Activated CD8-positive, alpha-beta T cell treated with anti-CD3 and anti-CD28 coated beads for 36 hours (primary cell): ENCODE measurements at places on chromosomes 12 and 14. TPM values are rescaled to one million over a fixed set of nuclear protein-coding genes. Genes with fewer than 3 reads are reported as not detected.

- no peak for DNase-seq
- H3K27me3 ChIP-seq: no peaks in the 10 kb centered on the region
- peaks cover 4% of the 10 kb centered on the region for H3K4me1 ChIP-seq
- no peaks in the 10 kb centered on the region for H3K36me3 ChIP-seq
- no peak overlapping the region for H3K4me3 ChIP-seq
Observed at GRCh38 chr14:68539241-68539737, 253.6 kb downstream of the ZFP36L1 start.

- no peak overlapping the region for H3K27ac ChIP-seq
- no peak for DNase-seq
- peaks cover 7% of the 10 kb centered on the region for H3K4me1 ChIP-seq
- H3K36me3 ChIP-seq: peaks cover 31% of the 10 kb centered on the region
- no peak overlapping the region for H3K4me3 ChIP-seq
- H3K27me3 ChIP-seq: no peaks in the 10 kb centered on the region
Observed at GRCh38 chr14:96559571-96559970, 57.4 kb downstream of the PAPOLA start.

- peaks cover 5% of the 10 kb centered on the region for H3K36me3 ChIP-seq
- H3K27me3 ChIP-seq: no peaks in the 10 kb centered on the region
- H3K4me1 ChIP-seq: peaks cover 82% of the 10 kb centered on the region
- peak; percentile 78 for DNase-seq
Observed at GRCh38 chr14:68283378-68284123, 464.0 kb downstream of the RAD51B start.

GRCh38 chr12:104182621-104183378 lies 32.8 kb upstream of the TXNRD1 start:
- H3K27me3 ChIP-seq: peaks cover 1% of the 10 kb centered on the region
- no peaks in the 10 kb centered on the region for H3K36me3 ChIP-seq
- no peak for DNase-seq
- peaks cover 5% of the 10 kb centered on the region for H3K4me1 ChIP-seq
- H3K4me3 ChIP-seq: no peak overlapping the region
- no peak overlapping the region for H3K27ac ChIP-seq

DNA sequence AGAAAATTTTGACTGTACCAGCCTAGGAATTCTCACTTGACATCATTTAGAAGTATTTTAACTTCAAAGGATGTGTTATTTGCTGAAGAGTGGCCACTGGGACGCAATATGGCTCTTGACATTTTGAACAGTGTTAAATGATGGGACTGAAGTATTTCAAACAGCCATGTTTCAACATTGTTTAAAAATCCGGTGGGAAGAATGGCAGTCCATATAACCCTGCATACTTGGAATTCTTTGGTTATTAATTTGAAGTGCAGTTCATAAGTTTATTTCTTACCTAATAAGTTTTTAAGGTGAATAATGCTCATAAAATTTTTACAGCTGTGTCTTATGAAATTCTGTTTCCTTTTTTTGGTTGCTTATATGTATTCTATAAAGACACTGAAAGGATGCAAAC lies 8.3 kb downstream of the TMTC2 start:
- no peaks in the 10 kb centered on the region for H3K36me3 ChIP-seq
- H3K4me1 ChIP-seq: no peaks in the 10 kb centered on the region
- no peak overlapping the region for H3K4me3 ChIP-seq
- H3K27ac ChIP-seq: no peak overlapping the region

Gene CDC42BPB
- 0.72 TPM for total RNA-seq

Gene PFKM
- total RNA-seq: 65.8 TPM

GRCh38 chr12:43812926-43813325 lies 6.8 kb upstream of the TWF1 start:
- H3K27me3 ChIP-seq: peaks cover 1% of the 10 kb centered on the region
- no peak for DNase-seq
- H3K27ac ChIP-seq: no peak overlapping the region
- H3K4me3 ChIP-seq: no peak overlapping the region

Gene PTGER2
- 19.9 TPM for total RNA-seq

GRCh38 chr12:128795530-128796361 lies 28.0 kb downstream of the SLC15A4 start:
- H3K4me1 ChIP-seq: peaks cover 41% of the 10 kb centered on the region
- no peaks in the 10 kb centered on the region for H3K27me3 ChIP-seq
- DNase-seq: no peak
- no peak overlapping the region for H3K4me3 ChIP-seq

DNA sequence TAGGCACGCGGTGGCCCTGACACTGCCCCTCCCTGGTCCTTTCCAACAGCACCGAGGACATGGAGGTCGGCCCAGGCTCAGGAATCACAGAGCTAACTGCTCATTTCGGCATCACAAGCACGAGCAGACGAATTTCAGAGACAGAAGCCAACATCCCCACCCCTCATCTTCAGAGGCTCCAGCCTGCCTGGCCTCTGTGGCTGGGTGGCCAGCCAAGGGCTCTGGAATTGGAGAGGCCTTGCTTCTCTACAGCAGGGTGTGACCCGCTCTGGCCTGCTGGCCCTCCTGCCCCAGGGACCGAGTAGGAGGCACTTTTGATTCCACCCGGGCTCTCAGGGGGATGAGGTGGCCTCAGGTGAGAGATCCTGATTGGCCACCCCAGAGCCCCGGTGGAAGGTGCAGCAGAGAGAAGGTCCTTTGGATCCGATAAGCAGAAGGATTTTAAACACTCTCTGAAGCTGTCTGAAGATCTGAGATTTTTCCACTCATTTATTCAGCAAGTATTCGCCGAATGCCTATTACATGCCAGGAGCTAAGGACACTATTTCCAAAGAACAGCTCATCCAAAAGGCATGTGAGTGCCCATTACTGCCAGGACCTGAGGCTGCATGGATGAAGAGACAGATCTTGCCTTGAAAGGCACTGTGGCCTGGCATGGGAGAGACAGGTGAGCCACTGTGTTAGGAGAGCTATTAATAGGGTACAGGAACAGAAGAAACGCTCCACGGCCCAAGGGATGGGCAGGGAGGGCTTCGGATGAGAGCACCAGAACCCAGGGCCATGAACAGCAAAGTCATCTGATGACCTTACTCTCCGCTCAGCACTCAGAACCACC lies 10.2 kb downstream of the BAG5 start:
- DNase-seq: no peak
- H3K27me3 ChIP-seq: no peaks in the 10 kb centered on the region
- H3K4me1 ChIP-seq: peaks cover 8% of the 10 kb centered on the region

DNA sequence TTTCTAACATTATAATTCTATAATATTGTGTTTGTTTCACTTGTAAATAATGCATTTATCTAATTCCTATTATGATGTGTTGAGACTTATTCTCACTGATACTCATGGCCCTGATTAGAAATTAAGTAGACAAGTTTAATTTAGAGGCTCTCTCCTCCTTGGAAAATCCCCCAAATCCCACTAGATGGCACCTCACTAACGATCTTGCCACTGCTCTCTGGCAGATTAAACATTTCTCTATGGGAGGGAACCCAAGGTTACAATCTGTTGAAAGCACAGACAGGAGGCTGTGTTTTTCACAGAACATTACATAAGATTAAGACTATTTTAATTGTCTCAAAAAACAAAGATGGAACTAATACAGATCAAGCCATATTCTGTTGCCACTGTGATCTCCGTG lies 318.7 kb downstream of the LRFN5 start:
- H3K4me3 ChIP-seq: no peak overlapping the region
- no peaks in the 10 kb centered on the region for H3K36me3 ChIP-seq
- DNase-seq: no peak

DNA sequence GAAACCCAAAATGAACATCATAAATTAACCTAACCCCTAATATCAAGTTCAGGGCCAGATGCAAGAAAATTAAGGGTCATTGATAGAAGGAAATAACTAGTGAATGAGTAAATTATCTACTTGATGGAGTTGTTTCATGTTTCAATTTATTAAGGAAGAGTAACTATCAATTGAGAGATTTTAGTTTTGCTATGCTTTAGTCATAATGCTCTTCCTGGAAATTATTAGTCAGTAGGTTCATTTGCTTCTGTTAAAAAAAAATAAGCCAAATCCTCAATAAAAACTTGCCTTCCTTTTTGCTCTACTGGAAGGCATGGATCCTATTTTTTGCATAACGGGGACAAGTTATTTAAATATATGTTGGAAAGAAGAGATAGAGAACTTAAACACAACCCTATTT lies 59.0 kb upstream of the HIF1A start:
- H3K27me3 ChIP-seq: no peaks in the 10 kb centered on the region
- peak overlapping the region; percentile 80 for H3K27ac ChIP-seq

DNA sequence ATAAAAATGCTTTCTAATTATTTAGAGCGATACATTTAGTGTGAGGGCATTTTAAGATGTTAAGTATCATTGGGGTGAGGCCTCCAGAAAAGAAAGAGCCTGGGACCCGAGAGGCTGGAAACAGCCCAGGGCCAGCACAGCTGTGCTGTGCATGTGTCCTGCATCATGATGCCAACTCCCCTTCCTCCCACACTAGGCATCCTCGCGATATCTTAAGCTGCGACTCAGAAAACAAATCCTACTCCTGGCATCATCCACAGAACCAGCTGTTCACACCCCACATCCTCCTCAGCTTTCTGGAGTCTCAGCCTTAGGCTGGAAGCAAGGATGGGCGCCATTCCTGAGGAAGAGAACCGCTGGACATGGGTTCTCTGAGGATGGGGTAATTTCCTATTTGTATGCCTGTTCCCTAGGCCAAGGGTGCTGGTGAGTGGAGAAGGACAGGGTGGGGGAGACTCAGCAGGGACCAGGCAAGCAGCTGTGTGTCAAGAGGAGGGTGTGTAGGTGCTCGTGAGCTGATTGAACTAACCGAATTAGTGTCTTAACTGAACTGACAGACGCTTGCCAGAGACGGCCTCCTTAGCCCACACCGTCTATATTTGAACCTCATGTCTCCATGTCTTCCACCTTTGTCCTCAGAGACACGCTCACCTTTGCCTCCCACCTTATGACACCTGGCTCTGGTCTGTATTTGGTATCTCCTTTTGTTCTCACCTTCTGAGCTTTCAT lies 15.6 kb upstream of the MCRS1 start:
- no peak overlapping the region for H3K27ac ChIP-seq
- H3K4me3 ChIP-seq: no peak overlapping the region
- no peak for DNase-seq
- no peaks in the 10 kb centered on the region for H3K27me3 ChIP-seq
- H3K4me1 ChIP-seq: peaks cover 15% of the 10 kb centered on the region

Gene SDSL
- not detected for total RNA-seq

Gene METTL3
- 70.8 TPM for total RNA-seq

Gene KRT2
- not detected for total RNA-seq

Gene CLEC1B
- total RNA-seq: not detected

DNA sequence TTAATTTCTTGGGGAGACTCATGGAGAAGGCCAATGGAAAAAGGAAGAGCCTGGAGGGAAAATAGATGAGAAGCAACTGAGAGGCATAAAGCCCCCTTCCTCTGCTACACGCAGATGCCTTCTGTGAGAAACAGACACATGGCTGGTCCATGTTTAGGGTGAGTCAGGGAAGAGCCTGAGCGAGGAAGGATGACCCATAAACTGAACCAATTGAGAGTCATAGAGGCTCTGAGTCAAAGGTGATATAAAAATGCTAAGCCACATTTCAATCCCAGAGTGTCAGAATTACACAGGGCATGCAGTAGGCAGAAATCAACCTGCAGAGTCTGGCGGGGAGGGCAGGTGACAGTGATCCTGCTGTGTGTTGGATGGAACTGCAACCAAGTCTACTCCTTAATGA lies 30.1 kb upstream of the NEDD1 start:
- no peaks in the 10 kb centered on the region for H3K36me3 ChIP-seq
- no peak for DNase-seq
- no peaks in the 10 kb centered on the region for H3K4me1 ChIP-seq
- H3K27me3 ChIP-seq: peaks cover 4% of the 10 kb centered on the region
- H3K27ac ChIP-seq: no peak overlapping the region

GRCh38 chr12:123152833-123153232 lies 1.9 kb upstream of the PITPNM2 start:
- H3K36me3 ChIP-seq: peaks cover 10% of the 10 kb centered on the region
- H3K27ac ChIP-seq: no peak overlapping the region
- H3K4me3 ChIP-seq: no peak overlapping the region
- H3K27me3 ChIP-seq: no peaks in the 10 kb centered on the region
- peak; percentile 32 for DNase-seq
- H3K4me1 ChIP-seq: peaks cover 30% of the 10 kb centered on the region

GRCh38 chr12:4526923-4527546 lies 11.7 kb upstream of the RAD51AP1 start:
- peaks cover 3% of the 10 kb centered on the region for H3K4me1 ChIP-seq
- peaks cover 13% of the 10 kb centered on the region for H3K36me3 ChIP-seq
- H3K4me3 ChIP-seq: no peak overlapping the region
- no peaks in the 10 kb centered on the region for H3K27me3 ChIP-seq
- DNase-seq: no peak

DNA sequence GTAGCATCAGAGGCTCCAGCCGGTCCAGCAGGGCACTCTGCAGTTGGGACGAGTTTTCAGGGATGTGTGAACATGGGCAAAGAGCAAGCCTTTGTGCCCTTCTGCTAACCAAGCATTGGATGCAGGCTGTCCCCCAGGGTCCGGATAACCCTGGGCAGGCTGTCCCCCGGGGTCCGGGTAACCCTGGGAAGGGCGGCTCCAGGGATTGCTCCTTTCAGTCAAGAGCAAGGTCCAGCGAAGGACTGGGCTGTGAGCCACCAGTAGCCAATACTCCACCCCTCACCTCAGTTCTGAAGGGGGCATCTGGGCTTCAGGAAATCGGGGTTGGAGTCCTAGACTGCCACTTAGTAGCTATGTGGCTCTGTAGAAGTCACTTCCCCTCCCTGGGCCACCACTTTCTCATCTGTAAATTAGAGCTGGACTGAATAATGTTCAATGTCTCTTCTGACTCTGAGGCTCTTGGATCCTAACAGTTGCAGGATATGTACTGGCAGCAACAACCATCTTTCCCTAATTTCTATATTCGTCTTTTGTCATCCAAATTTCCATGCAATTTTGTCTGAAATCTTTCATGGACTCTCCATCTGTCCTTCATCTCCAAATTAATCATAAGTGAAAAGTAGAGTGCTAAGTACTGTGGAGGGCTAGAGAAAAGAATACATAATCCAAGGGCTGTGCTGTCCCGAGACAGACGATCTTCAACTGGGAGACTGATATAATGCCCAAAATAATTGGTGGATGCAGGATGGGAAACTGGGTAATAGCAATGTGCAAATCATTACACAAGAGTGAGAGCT lies 137.4 kb upstream of the NTF3 start:
- no peak overlapping the region for H3K4me3 ChIP-seq
- H3K36me3 ChIP-seq: no peaks in the 10 kb centered on the region
- DNase-seq: no peak
- H3K27me3 ChIP-seq: peaks cover 4% of the 10 kb centered on the region
- no peak overlapping the region for H3K27ac ChIP-seq

GRCh38 chr12:83505586-83505985 lies 818.9 kb downstream of the TMTC2 start:
- H3K4me1 ChIP-seq: no peaks in the 10 kb centered on the region
- H3K4me3 ChIP-seq: no peak overlapping the region
- no peaks in the 10 kb centered on the region for H3K36me3 ChIP-seq
- no peak for DNase-seq

GRCh38 chr12:44227616-44228015 lies 391.7 kb downstream of the TMEM117 start:
- H3K4me3 ChIP-seq: no peak overlapping the region
- H3K27ac ChIP-seq: no peak overlapping the region
- no peak for DNase-seq
- H3K27me3 ChIP-seq: no peaks in the 10 kb centered on the region
- no peaks in the 10 kb centered on the region for H3K4me1 ChIP-seq

GRCh38 chr14:68497011-68497410 lies 295.9 kb downstream of the ZFP36L1 start:
- peaks cover 29% of the 10 kb centered on the region for H3K4me1 ChIP-seq
- H3K36me3 ChIP-seq: no peaks in the 10 kb centered on the region
- DNase-seq: no peak
- no peak overlapping the region for H3K27ac ChIP-seq
- H3K4me3 ChIP-seq: no peak overlapping the region
